Panc1 (cell line): ENCODE measurements at places on chromosomes 1 and 21. TPM values are rescaled to one million over a fixed set of nuclear protein-coding genes. Genes with fewer than 3 reads are reported as not detected.
A peak's percentile ranks its signal among the peaks of the same experiment; 100 is the strongest.

GRCh38 chr1:29649189-29650040, 413.1 kb downstream of the PTPRU start:
- no peak for DNase-seq
- H3K36me3 ChIP-seq = no peaks in the 10 kb centered on the region
- H3K4me3 ChIP-seq = no peak overlapping the region

- peak overlapping the region; percentile 69 for H3K27ac ChIP-seq
- no peaks in the 10 kb centered on the region for H3K36me3 ChIP-seq
- peaks cover 16% of the 10 kb centered on the region for H3K4me1 ChIP-seq
- peak overlapping the region; percentile 59 for H3K4me3 ChIP-seq
- DNase-seq = no peak
- no peaks in the 10 kb centered on the region for H3K27me3 ChIP-seq
Measured at GRCh38 chr1:154326546-154327465, 1.5 kb downstream of the ATP8B2 start.

DNA sequence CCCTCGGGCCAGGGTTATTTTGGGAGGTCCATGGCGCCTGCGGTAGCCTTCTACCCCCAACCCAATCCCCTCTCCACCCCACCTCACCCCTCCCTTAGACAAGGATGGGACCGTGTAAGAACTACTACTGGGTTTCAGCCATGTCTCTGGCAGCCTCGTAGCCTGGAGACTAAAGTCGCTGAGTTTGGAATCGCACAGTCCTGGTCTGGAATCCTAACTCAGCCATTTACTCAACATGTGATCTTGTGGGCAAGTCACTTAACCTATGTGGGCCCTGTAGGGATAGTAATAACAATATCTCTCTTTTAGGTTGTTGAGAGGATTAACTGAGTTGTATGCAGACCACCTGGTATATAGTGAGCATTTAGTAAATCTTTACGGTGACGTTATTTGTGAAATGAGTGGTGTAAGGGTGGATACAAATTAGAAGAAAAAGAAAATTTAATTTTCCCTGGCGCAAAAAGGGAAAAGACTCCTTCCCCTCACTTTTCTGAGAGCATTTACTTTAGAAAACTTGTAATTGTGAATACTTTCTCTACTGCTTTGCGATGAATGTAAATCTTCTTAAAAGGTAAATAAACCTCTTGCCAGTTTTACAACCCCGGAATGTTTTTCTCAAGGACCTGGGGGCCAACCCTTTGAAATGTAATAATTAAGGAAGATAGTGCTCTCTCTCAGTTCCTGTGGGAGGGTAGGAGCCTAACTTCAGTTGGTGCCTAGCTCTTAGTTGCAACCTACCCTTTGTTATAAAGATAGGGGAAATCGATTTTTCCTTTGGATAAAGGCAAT, 615 bp upstream of the MRPS15 start:
- peak overlapping the region; percentile 99 for H3K4me3 ChIP-seq
- H3K4me1 ChIP-seq = peaks cover 8% of the 10 kb centered on the region
- peak; percentile 15 for DNase-seq
- peaks cover 8% of the 10 kb centered on the region for H3K36me3 ChIP-seq
- H3K27ac ChIP-seq = peak overlapping the region; percentile 91

DNA sequence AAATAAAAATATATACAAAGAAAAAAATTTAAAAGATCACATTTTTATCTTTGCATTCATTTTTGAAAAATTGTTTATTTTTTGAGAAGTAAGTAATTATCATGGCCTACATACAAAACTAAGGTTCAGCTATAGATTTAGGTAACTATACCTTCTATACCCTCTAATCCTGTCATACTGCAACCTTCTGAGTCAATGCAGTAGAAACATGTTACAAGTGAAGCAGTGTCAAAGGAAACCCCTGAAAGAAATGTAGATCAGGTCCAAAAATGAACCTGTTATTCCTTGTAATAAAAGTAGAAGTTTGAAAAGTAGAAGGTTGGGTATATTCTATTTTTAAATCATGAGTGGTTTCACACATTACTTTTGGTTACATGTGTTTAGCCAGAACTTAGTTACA, 51.3 kb downstream of the PTGS2 start:
- H3K36me3 ChIP-seq = no peaks in the 10 kb centered on the region
- H3K4me1 ChIP-seq = no peaks in the 10 kb centered on the region
- DNase-seq = no peak
- H3K27ac ChIP-seq = no peak overlapping the region
- no peak overlapping the region for H3K4me3 ChIP-seq
- H3K27me3 ChIP-seq = no peaks in the 10 kb centered on the region

DNA sequence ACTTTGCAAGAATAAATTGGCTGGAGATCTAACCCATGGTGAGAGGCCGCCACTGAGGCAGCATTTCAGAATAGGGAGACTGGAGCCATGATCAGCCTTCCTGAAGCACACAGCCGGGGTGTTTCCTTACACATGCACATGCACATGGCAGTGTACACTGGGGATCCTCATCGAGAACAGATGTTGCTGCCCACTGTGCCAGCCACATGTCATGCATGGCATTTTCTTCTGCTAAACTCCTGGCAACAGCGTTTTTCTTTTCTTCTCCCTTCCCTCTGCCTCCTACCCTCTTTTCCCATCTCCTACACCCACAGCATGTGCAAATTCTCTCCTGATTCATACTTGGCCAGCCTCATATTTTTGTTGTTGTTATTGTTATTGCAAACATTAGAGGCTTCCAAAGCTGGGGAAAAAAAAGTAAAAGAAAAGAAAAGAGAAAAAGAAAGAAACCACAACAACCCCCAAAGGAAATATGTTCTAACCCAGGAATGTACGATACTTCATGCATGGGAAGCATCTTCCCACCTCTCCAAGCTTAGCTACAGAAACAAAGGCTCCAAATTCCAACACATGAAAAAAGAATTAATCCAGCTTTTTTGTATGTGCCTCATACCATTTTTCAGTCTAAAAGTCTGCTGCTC, 344.0 kb downstream of the ASTN1 start:
- no peaks in the 10 kb centered on the region for H3K36me3 ChIP-seq
- H3K27me3 ChIP-seq = no peaks in the 10 kb centered on the region
- no peak overlapping the region for H3K27ac ChIP-seq
- no peak overlapping the region for H3K4me3 ChIP-seq

- H3K27me3 ChIP-seq = no peaks in the 10 kb centered on the region
- no peaks in the 10 kb centered on the region for H3K36me3 ChIP-seq
- H3K4me1 ChIP-seq = peaks cover 61% of the 10 kb centered on the region
- H3K4me3 ChIP-seq = peak overlapping the region; percentile 38
- peak overlapping the region; percentile 92 for H3K27ac ChIP-seq
Measured at GRCh38 chr1:10528066-10529014, 53.6 kb downstream of the PEX14 start.

DNA sequence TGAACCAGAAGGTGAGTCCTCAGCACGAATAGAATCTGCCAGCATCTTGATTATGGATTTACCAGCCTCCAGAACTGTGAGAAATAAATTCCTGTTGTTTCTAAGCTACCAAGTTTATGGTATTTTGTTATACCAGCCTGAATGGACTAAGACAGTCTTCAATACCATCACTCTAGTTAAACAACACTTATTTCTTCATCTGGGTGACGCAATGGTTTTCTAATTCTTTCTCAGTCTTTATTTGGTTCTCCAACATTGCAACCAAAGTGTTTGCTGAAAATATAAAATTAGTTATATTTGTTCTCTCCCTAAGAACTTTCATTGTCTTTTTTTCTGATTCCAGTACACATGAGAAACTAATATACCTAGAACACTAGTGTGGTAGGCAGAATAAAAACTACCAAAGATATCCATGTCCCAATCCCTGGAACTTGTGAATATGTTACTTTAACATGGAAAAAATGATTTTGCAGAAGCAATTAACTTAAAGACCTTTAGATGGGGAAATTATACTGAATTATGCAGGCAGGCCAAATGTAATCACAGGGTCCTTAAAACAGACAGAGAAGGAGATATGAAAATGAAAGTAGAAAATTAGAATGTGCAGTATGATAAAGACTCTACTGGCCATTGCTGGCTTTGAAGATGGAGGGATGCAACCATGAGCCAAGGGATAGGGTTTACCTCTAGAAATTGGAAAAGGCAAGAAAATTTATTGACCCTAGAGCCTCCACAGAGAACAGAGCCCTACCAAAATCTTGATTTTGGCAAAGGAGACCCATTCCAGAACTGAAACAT, 1115.1 kb downstream of the PLA2G4A start:
- H3K27me3 ChIP-seq = no peaks in the 10 kb centered on the region
- no peaks in the 10 kb centered on the region for H3K4me1 ChIP-seq
- H3K27ac ChIP-seq = no peak overlapping the region
- no peak overlapping the region for H3K4me3 ChIP-seq

DNA sequence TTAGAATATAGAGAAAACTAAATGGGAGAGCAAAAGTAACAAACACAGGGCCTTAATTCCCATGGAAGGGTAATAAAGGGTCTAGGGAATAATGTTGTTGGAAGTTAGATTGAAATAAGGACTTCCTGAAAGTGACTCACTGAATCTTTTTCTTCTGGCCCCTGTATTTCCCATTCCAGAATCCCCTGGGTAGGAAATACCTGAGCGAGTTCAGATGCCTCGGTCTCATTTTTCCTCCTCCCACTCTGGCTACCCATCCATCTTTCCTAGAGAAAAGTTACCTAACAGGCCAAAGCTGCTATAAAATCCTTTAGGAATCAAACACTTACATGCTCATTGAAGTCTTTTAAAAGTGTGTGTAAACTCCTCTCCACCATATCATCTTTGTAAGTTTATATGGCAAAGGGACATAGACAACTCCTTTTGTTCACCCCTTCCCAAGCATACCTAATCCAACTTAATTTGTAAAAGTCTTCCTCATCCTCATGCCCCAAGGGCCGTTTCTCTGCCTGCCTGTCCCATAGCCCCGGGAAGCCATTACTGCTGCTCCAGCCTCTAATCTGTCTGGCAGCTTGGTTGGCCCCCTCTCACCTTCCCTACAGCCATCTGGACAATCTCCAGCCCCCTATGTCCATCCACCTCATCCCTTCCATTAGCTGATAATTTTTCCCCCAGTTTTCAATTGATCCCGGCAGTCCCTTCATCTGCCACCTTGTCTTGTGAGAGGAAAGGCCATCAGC, 3.3 kb upstream of the MEF2D start:
- peaks cover 36% of the 10 kb centered on the region for H3K4me1 ChIP-seq
- H3K4me3 ChIP-seq = no peak overlapping the region
- H3K27ac ChIP-seq = peak overlapping the region; percentile 92
- peaks cover 8% of the 10 kb centered on the region; the same call in 1 of the 2 replicates for H3K36me3 ChIP-seq
- no peak for DNase-seq

GRCh38 chr1:108059945-108060344, 95.0 kb upstream of the VAV3 start:
- H3K27ac ChIP-seq = no peak overlapping the region
- H3K4me1 ChIP-seq = no peaks in the 10 kb centered on the region
- DNase-seq = no peak
- H3K4me3 ChIP-seq = no peak overlapping the region
- H3K27me3 ChIP-seq = no peaks in the 10 kb centered on the region

DNA sequence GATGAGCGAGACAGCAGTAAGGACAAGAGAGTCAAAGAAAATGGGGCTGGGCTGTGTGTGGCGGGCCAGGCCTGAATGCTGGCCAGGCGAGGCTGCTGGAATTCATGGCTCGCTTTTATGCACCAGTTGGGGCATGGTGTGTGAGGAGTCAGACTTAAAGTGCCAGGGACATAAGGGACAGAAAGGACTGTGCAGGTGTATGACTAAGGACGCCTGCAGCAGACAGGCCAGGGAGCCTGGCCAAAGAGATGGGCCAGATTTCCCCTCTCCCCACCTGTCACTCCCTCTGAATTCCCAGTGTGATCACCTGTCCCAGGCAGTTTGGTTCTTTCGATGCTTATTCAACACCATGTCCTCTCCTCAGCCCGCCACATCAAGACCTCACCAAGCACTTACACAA, 16.9 kb upstream of the SMIM12 start:
- no peak overlapping the region for H3K27ac ChIP-seq
- H3K27me3 ChIP-seq = peaks cover 28% of the 10 kb centered on the region
- no peaks in the 10 kb centered on the region for H3K36me3 ChIP-seq
- DNase-seq = no peak
- no peaks in the 10 kb centered on the region for H3K4me1 ChIP-seq
- H3K4me3 ChIP-seq = no peak overlapping the region

The MIXL1 gene
- total RNA-seq = 0.69 TPM

The FLAD1 gene
- 72.8 TPM for total RNA-seq

The NUP210L gene
- total RNA-seq = 0.05 TPM
